ENCODE measurements at places on chromosomes 2 and 18.

DNA sequence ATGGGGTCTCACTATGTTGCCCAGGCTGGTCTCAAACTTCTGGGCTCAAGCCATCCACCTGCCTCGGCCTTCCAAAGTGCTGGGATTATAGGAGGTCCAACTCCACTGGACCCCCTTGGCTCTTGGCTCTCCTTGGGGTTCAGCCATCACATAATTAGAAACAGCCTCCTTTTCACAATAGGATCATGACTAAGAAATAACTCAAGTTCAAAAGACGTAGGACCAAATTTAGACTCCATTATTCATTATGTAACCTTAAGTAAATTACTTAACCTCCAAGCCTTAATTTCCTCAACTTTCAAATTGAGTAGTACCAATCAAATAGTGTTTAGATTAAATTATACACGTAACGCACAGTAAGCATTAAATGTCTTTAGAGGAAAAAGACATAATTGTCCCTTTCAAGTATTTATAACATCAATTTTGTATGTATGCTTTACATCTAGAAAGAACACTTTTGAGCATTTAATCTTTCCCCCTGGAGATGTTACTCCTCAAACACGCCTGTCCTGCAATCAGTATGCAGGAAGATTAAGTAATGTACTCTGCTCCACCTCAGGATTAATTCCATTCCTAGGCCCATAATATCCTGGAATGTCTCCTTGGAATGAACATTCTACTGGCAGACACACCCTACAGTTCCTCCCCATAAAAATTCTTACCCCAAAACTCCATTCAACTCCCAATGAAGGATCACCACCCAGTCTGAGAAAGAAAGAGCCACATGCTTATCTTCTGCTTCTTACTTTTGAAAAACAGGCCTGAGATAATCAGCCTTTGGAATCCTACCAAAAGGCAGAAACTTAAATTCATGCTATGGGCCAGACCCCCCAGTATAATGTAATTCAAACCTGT lies 49.1 kb downstream of the COBLL1 start:
- no peak for DNase-seq

DNA sequence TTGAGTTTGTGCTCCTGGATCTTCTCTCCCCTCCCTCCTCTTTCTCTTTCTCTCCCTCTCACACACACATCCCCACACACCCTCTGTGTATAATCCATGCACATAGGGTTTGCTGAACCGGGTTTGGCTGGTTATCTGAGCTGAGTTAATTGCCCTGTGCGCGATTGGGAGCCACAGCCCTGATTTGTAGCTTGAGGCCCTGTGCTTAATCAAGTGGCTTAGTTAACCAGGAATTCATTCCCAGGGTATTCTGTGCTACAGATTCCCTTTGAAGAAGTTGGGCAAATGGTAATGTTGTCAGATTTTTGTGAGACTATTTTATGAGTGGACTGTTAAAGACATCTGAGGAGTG lies 6.2 kb downstream of the PARD3B start:
- no peak for DNase-seq

GRCh38 chr18:48627216-48627615 lies 88.4 kb downstream of the CTIF start:
- no peak for DNase-seq

GRCh38 chr2:218642786-218643185 lies 16.6 kb downstream of the ZNF142 start:
- DNase-seq: no peak

DNA sequence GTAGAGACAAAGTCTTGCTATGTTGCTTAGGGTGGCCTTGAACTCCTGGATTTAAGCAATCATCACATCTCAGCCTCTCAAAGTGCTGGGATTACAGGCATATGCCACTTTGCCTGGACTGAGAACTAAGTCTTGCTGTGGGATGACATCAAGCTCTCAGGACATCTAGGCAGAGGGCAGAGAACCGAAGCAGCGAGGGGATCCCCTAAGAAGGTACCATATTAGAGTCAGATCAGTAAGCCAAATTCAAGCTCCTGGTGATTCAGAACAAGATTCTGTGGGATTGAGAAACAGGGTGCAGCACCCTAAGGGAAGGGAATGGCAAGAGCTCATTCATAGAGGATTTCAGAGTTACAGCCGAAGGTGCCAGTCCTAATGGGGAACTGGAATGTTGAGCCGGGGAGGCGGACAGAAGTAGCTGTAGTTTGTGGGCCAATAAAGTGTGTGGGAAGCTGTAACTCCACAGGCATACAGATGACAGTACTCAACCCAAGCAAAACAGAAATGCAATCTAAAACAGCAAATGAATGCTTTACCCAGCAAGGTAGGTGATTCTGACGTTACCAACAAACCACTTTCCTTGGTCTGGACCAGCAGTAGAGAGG lies 30.9 kb downstream of the EPHA4 start:
- DNase-seq: no peak

- no peak for DNase-seq
These were observed 99.1 kb upstream of the NEUROD1 start for GRCh38 chr2:181779288-181780021.

DNA sequence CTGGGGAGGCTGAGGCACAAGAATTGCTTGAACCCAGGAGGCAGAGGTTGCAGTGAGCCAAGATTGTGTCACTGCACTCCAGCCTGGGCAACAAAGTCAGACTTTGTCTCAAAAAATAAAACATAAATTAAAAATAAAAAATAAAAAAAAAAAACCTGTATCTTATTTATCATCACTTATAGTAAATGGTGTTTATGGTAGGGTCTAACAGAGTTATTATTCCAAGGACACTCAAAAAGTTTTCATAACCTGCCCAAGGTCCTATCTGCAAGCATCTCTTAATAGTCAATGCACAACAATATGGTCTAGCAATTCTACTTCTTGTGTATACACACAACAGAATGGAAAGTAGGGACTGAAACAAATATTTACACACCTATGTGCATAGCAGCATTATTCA lies 47.3 kb upstream of the MYCN start:
- no peak for DNase-seq

- DNase-seq: no peak
These were observed 7.5 kb downstream of the FLACC1 start for GRCh38 chr2:201349601-201350000.

DNA sequence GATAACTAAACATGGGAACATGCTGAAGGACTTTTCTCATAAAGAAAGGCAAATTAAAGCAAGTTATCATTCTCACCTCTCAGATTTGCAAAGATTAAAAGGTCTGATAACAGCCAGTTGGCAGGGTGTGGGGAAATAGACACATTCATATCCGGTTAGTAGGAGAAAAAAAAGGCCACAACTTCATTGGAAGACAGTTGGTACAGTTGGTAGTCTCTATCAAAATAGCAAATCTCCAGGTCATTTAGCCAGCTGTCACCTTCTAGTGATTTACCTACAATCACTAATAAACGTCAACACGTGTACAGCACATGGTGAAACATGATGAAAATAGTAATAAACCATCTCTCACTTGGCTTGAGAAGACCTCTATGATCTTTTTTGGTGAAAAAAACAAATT lies 16.6 kb downstream of the INPP5D start:
- DNase-seq: no peak

- DNase-seq: no peak
These were observed 5.0 kb upstream of the OSR1 start for GRCh38 chr2:19363474-19363778.

- no peak for DNase-seq
These were observed 34.2 kb upstream of the GPC1 start for GRCh38 chr2:240401308-240401707.

DNA sequence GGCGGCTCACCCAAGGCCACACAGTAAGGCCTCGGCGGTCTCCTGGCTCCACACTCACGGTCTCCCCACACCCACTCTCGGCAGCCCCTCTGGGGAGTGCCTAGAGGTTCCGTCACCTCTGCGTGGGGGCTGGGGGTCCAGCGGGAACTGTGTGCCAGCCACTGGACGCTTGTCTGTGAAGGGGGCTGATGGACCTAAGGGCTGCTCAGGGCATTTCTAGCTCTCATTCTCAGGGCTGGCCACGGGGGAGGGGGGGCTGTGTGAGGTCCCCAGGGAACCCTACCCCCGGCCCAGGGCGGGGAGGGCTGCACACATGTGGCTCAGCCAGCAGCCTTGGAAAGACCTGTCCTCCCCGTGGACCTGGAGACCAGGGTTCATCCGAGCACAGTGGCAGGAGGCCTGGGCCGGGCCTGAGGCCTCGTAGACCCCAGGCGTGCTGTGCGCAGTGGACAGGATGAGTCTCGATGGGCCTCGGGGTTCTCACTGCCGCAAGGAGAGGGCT lies 27.1 kb upstream of the ODC1 start:
- DNase-seq: no peak

DNA sequence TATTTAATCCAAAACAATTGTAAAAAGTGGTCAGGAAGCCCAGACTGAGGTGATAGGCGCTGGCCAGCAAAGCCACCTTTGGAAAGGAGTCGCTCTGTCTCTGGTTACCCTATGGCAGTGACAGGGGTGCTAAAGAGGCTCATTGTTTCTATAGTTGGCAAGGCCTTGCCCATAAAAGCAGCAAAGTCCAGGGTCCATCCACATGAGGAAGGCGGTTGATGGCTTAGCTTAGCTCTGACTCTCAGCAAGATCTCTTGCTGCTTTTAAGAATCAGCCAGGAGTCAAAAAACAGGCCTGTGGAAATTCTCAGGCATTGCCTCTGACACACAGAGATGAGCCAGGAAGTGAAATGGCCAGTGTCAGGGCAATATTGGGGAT lies 57.8 kb upstream of the CYP26B1 start:
- DNase-seq: no peak

DNA sequence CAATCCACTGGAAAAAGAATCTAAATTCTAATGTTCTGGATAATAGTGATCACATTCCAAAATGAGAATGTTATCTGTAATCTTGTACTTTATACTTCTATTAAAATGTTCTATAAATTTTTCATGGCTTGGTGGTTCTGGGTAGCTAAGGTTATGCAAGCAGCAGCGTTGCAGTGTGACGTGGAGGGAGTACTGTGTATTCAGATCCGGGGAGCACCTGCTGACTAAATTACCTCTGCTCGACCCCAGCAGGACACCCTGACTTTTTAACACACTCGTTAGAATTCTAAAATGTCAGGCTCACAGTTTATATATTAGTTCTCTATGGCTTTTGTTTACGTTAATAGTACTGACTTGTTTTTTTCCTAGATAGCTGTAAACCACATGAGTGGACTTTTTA lies 13.0 kb downstream of the ATIC start:
- DNase-seq: no peak

DNA sequence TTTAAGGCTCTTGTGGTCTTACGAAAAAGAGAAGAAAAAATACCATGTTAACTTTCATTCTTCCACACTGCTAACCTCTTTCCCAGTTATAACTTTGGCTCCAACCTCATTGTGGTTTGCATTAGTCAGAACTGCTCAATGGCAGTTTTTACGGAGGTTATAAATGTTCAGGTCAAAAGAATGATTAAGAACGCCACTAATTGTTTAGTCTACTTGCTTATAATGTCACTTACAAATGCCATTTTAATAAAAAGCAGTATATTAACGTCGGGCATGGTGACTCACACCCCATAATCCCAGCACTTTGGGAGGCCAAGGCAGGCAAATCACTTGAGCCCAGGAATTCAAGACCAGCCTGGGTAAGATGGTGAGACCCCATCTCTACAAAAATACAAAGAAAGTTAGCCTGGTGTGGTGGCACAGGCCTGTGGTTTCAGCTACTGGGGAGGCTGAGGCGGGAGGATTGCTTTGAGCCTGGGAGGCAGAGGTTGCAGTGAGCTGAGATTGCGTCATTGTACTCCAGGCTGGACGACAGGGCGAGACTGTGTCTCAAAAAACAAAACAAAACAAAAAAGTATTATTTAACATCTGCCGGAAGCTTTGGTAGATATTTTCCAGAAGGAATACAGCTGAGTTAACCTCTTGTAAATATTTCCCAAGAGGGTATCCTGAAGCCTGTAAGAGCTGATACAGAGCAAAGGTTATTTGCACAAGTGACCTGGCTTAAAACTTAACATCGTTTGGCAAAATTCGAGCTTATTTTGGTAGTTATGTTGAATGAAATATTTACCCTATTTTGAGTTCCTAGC lies 5.1 kb downstream of the AGPS start:
- no peak for DNase-seq

DNA sequence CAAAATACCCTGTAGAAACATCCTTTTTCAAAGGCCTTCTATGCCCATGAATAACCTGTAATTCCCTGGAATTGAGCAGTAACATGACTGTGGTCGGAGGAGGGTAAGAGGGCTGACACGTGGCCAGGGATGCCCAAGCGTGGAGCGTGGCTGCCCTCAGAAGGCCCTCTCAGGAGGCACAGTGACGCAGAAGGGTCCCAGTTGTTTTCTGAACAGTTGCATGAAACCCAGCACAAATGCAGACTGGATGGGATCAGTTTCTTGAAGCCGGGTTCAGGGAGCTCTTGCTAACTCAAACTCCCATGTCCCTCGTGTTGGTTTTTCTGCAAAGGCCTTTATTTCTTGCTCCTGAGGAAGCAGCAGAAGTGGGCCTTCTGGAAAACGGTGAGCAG lies 237.0 kb downstream of the ALPK2 start:
- no peak for DNase-seq

GRCh38 chr18:9828506-9829396 lies 57.0 kb upstream of the TXNDC2 start:
- no peak for DNase-seq

DNA sequence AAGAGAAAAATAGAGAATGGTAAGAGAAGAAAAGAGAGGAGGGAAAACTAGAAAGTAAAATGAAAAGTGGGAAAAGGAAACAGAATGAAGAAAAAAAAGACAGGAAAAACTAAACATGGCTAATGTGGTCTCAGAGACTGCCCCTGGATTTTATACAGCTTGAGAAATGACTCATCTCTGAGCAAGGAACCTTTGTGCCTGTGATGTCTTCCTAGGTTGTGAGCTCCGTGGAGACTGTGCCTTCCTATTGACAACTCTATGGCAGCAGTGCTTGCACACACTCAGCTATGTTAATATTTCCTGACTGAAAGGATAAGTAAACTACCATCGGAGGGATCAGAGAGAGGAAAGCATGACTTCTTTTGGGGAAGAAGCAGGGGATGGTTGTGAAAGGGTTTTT lies 203.8 kb downstream of the RDH14 start:
- DNase-seq: no peak

GRCh38 chr18:46169464-46169941 lies 65.3 kb downstream of the HAUS1 start:
- DNase-seq: no peak

GRCh38 chr18:59509481-59510442 lies 150.7 kb upstream of the LMAN1 start:
- no peak for DNase-seq

GRCh38 chr2:119433636-119434327 lies 2.1 kb downstream of the TMEM37 start:
- DNase-seq: no peak

- no peak for DNase-seq
These were observed 186.9 kb downstream of the TWIST2 start for GRCh38 chr2:239034561-239035341.

- no peak for DNase-seq
These were observed 43.1 kb upstream of the ENOSF1 start for GRCh38 chr18:755506-755905.

GRCh38 chr18:31500051-31500688 lies 2.2 kb downstream of the DSG2 start:
- DNase-seq: no peak

- no peak for DNase-seq
These were observed 73.1 kb upstream of the ZNF521 start for GRCh38 chr18:25425024-25425423.

GRCh38 chr2:127400897-127401756 lies 13.4 kb upstream of the MAP3K2 start:
- no peak for DNase-seq

GRCh38 chr2:218244204-218244603 lies 16.6 kb upstream of the GPBAR1 start:
- DNase-seq: no peak
